ENCODE measurements at places on chromosomes 6 and 20.

GRCh38 chr6:14888575-14889000 is 357.3 kb upstream of the JARID2 start:
- no peak for DNase-seq

DNA sequence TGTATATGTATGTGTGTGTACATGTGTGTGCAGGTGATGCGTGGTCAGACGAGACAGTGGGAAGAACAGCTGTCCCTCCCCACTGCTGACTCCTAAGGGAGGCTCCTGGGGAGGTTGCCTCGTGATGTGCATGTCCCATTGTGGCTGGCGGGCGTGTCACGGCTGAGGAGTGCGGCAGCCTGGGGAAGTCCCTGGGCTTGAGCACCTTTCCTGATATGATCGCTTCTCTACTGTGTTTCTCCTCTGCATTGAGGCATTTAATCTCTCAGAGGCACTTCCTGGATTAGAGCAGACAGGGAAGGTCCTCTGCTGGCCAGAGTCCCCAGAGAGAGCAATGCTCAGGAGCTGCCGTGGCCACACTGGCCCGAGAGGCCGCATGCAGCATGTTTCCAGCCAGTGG is 11.4 kb downstream of the NPBWR2 start:
- no peak for DNase-seq

- no peak for DNase-seq
Observed at GRCh38 chr6:91080871-91081270, 494.0 kb upstream of the MAP3K7 start.

DNA sequence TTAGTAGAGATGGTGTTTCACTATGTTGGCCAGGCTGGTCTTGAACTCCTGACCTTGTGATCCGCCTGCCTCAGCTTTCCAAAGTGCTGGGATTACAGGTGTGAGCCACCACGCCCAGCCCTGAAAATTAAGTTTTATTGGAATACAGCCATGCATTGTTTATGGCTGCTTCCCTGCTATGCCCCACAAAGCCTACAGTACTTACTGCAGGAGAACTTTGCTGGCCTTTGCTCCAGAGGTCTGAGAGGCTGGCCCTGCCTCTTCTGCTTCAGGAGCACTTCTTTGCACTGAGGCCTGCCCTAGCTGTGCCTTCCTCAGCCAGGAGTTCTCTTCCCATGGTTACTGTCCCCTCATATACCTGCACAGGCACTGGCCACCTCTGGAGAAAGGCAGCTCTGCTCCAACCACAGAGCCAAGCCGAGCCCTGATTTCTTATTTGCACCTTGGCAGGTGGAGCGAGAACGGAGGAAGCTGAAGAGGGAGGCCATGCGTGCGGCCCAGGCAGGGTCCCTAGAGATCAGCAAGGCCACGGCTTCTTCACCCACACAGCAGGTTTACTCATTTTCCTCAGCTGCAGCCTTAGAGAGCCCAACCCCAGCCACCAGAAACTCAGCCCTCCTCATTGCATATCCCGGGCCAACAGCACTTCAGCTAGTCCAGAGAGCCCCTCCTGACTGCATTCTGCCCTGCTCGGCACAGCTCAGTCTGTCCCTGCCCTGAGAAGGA is 20.8 kb downstream of the C20orf173 start:
- DNase-seq: no peak

GRCh38 chr6:139473231-139473701 is 98.8 kb upstream of the CITED2 start:
- no peak for DNase-seq

GRCh38 chr6:156160007-156160794 is 617.0 kb upstream of the ARID1B start:
- DNase-seq: no peak

DNA sequence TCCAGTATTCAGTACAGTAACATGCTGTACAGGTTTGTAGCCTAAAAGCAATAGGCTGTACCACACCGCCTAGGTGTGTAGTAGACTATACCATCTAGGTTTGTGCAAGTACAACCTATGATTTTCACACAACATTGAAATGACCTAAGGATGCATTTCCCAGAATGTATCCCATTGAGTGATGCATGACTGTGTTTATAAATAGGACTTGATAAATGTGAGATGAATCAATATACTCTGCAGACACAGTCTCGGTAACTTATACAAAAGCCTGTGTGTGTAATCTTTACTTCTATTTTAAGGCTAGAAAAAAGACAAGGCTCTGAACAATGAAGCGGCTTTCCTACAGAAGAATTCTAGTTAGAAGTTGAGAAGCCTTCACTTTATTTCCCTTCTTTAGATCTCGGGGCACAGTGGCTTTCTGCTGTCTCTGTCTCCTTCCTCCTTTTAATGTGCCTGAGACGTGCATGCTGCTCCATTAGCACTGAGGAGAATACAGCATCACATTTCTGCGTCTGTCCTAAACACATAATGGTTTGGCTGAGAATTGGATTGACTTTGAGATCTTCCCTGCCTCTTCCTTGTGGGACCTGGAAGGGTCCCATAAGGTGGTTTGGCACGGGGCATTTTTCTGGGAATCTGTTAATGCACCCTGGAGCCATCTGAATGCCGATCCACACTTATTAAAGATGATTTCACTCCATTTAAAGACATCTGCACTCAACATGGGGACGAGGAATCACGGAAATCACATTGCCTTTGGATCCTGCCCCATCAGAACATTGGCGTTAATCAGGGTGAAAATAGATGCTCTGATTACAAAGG is 112.5 kb downstream of the SCML4 start:
- DNase-seq: no peak

DNA sequence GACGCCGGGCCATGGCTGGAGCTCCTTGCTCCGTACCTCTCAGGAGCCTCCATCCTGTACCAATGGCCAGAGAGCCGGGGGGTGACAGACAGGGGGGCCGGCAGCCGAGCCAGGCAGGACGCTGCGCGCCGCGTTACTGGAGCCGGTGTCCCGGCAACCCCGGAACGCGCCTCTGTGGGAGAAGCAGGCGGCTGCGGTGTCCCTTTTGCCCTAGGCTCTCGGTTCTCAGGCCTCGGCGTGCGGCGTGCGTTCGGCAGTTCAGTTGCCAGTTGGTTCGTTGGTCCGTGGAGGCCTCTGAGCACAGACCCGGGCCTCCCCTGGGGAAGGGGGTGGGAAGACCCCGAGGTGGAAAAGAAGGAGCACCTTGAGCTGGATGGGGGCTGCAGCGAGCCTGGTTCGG is at the start of gene SPATS1:
SPATS1 (plus strand) TSS at position 162 of the 400 bp plus-strand sequence. CDS start 446 bp downstream, outside the sequence.
- DNase-seq: no peak

- no peak for DNase-seq
Observed at GRCh38 chr6:146224449-146224848, 195.6 kb downstream of the GRM1 start.

GRCh38 chr6:44180886-44181285 is 22.3 kb downstream of the CAPN11 start:
- no peak for DNase-seq

DNA sequence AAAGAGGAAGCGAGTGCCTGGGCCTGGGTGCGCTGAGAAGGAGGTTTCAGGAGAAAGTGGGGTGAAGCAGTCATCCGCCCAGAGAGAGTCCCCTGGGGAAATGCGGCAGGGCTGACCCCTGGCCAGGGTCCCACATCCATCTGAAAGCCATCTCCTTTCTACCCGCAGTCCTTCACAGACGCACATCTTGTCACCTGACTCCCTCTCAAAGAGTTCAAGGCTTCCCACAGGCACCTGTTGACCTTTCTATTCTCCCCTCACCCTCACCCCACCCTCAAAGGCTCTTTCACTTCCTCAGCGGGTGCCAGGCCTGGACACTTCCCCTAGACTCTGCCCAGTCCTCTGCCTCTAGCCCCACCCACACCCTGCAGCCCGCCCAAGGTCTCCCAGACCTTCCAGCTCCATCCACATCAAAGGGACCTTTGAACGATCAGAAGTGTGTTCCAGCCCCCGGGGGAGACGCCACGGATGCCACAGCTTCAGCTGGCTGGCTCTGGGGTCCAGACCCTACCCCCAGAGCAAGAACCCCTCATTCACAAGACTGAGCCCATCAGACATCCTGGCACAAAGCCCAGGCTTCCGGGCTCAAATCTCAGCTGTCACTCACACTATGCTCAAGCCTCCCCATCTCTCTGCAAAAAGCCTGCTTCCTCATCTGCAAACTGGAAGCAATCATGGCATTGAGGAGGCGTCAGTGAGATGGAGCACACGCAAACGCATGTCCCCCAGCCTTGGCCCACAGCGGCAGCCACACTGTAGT is 2.1 kb downstream of the CTSZ start:
- no peak for DNase-seq

DNA sequence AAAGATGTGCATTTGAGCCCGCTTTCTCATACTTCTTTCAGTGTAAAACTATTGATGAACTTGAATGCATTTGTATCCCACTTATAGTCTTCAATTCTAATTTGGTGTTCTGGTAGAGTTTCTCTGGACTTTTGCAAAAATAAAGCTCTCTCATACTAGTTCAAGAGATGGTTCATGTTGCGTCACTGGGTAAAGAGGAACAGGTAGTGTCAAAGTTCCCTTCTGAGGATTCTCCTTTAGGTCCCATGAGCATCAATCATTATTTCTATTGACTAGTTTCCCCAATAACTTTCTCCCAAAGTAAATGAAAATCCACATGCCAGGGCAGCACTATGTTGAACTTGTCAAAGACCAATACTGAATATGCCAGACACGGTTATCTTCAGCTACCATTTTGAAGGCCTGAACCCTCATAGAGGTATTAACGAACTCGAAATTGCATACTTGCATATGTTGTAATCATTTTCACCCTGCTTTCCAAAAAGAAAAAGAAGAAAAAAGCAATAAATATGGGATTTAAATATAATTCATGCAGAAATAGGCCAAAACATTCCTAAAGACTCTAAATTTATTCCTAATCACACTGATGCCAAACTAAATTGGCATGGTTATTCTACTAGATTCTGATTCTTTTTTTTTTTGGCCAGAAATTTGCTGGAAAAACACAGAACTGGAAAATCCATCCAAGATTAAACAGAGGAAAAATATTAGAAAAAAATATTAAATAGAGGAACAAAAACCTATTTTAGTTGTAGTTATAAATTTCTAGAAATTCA is 84.5 kb downstream of the SGK1 start:
- DNase-seq: no peak

DNA sequence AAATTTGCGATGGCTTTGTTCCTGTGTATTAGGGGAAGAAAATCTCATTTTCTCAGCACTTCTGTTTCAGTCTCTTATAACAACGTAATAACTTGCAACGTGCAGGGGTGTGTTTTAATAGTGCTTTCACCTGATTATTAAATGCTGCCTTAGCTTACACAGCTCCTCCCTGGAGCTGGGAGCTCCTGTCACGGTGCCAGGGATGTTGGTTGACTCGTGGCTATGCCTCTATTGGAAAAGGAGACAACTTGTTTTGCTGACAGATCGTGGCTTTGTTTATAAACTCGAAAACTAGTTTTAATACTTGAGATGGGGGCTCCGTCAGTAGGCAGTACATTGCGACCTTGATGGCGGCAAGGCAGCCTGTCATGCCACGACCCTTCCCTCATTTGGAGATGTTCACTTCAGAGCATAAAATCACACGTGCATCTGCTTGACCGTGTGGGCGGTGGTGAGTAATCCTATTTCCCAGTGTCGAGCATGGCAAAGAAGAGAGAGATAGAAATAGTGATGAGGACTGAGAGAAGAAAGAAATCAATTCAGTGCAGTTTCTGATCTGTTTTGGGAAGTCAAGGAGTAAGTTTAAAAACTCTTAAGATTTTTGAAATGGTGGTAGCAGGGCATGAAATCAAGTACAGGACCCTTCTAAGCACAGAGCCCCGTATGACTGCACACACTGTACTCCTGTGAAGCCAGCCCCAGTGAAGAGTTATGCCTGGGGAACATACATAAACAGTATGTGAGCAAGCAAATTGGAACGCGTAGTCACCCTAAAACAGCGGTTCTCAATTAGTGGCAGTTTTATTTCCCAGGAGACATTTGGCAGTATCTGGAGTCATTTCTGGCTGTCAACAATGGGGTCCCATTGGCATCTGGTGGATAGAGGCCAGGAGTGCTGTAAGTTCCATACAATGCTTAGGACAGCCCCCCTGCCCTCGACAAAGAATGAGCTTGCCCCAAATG is 147.2 kb downstream of the DOK5 start:
- DNase-seq: no peak

All from NCI-H748 treated with DMSO at 0.1 percent for 48 hours (cell line).